ENCODE measurements at places on chromosomes 7 and 10.

DNA sequence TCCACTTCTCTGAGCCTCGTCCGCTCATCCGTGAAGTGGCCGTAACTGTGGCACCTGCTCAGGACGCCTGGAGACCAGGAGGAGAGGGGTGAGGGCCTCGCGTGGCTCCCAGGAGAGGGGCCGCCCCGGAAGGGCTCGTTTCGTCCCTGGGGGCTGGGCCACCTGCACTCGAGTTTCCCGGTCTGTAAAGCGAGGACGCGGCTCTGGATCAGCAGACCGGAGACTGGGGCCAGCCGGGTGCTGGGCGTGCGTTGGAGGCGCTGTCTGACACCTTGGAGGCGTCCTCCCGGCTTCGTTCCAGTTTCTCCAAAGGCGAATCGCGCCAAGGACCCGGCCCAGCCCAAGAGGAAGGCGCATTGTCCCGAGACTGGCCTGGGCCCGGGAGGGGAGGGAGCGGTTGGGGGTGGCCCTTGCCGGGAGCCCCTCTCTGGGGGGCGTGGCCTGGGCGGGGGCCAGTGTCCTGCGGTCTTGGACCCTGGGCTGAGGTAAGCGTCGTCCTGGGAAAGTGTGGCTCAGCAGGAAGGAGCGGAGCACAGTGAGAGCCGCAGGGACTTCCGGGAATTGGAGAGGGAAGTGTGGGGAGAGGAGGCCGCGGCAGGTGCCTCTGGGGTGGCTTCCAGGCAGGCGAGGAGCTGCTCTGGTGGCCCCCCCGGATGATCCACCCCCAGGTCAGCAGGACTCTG is 89.6 kb downstream of the FOXL3 start:
- DNase-seq, result no peak

DNA sequence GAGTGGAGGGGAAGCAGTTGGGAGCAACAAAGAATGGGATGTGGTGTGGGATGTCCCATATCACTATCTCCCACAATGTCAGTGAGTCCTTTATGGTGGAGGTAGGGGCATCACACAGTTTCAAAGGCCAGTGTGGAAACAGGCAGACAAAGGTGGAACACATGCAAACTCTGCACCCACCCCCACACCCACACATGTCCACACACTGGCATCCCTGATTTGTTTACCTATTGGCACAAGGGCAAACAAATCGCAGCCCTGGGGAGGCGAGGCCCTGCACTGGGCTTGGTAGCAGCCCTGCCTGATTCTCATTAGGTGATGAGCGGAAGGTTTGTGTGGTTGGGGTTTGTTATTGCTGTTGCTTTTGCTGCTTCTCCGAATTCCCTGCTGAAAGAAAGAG is 243.3 kb downstream of the GRID1 start:
- no peak for DNase-seq

DNA sequence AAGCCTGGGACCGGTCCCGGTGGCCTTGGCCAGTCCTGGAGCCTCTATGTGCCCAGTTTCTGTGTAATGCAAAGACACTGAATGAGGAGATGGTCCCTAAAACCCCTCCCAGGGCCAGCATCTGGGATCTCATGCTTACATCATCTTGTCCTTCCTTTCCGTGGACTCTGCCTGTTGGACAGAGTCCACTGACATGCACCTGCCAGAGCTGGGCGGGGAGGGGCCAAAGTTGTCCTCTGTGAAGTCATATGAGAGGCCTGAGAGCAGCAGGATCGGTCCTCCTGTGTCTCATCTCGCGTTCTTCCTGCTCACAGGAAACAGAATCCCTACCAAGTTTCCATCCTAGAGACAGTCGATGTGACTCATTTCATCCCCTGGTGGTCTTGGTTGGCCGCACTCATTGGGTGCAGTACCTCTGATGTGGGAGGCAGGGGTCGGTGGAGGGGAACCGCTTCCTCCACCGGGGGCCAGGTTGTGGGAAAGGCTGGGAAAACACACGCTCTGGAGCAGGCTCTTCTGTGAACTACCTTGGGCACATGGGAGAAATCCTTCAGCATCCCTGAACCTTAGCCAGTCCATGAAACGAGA is 389.6 kb upstream of the PODXL start:
- no peak for DNase-seq

- DNase-seq, result no peak
Observed at GRCh38 chr7:23349484-23350157, 50.5 kb downstream of the MALSU1 start.

GRCh38 chr10:114244126-114244525 is 5.1 kb downstream of the VWA2 start:
- no peak for DNase-seq

GRCh38 chr7:81111358-81111757 is 192.5 kb upstream of the SEMA3C start:
- DNase-seq, result no peak

DNA sequence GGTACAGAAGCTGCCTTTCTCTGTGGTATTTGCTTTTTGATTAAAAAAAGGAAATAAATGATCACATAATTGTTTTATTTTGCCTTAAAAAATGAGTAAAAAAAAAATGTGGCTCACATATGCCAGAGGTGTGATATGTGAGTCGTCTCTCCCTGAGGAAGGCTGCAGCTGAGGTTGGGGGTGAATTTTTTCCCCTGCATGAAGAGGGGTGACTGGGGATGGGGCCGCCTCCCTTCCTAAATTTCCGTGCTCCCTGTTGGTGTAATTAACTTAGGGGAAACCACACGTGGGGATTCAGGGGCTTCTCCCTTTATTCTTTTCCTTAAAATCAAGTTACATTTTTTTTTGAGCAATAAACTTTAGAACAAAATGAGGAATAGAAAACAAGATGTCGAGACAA is 35.4 kb downstream of the MGMT start:
- DNase-seq, result no peak

- DNase-seq, result peak; percentile 86
Observed at GRCh38 chr10:71569775-71570588, 149.6 kb downstream of the C10orf105 start.

- no peak for DNase-seq
Observed at GRCh38 chr10:49365275-49365674, 30.6 kb downstream of the DRGX start.

DNA sequence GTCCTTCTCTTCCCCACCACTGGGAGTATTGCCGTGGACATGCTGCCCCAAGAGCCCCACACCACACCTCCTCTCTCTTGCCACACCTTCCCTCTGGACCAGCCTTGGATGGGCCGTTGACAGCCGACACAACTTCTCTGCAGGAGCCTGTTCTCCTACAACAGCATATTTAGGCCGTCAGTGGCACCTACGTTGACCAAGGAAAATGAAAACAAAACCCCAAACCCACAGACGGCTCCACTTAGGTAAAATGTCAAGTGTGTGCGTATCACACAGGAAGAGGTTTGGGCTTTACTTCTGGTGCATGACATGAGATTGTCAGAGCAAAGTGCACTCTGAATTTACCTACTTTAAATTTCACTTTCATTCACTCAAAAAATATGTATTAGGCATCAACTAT is 246.6 kb downstream of the ZMYND11 start:
- DNase-seq, result peak; percentile 69

DNA sequence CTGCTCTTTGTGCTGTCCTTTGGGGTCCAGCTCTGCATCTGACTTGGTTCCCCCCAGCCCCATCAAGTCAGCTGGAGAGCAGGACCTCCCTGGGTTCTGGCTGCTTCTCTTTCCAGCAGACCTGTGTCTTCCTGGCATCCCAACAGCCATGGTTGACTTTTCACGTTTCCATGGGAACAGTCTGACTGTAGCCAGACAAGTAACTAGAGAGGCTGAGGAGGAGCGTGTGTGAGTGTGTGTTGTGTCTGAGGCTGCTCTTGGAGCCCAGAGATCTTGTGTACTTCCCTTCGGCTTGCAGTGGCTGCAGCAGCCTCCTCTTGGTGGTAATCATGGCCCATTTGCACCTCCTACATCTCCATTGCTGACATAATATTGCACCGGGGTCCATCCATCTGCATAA is 332.0 kb downstream of the RPS24 start:
- no peak for DNase-seq

DNA sequence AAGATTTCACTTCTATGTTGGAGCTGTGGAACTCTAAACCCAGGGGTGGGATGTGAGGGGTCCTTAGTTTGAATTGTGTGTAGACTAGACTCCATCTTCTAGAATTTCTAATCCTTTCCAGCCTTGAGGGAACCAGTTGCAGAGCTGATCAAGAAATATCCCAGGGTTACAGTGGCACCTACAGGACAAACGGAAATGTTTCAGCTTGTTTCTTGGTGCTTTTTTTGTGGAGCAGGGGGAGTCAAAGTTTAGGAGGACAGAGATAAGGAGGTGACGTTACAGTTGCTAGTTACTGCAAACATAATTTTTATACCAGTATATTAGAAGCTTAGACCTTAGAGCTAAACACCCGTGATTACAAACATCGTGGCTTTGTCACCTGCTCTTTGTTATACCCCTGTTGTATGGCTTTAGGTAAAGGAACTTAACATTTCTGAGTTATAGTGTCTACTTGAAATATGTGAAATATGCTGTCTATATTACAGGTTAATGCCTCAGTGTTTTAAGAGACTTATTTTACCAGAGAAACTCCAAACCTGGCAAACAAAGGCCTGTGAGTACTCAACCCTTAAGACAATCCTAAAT is 84.5 kb upstream of the DYNC1I1 start:
- no peak for DNase-seq

DNA sequence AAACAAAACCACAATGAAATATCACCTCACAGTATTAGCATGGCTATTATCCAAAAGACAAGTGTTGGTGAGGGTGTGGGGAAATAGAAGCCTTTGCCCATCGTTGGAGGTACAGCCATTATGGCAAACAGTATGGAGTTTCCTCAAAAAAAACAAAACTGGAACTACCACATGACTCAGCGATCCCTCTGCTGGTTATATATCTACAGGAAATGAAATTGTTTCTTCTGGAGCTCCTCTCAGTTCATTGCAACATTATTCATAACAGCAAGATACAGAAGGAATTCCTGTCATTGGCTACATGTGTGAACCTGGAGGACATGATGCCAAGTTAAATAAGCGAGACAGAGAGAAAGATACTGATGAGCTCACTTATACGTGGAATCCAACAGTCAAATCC is 2.4 kb upstream of the UBE3C start:
- no peak for DNase-seq

DNA sequence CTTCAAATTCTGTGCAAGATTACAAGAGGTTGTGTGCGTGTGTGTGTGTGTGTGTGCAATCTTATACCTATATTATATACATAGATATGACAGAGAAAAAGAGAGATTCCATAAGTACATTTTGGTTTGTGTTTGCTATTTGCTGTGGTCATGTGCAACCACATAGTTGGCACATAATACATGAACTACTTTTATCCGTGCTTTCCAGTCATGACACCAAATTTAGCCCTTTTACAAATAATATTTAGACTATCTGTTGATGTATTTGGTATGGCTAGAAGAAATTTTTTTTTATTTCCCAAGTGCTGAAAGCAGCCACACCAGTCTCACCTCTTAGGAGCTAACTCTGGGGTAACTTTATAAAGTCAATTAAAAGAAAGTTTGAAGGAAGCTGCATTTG is 63.5 kb upstream of the EGFR start:
- no peak for DNase-seq

DNA sequence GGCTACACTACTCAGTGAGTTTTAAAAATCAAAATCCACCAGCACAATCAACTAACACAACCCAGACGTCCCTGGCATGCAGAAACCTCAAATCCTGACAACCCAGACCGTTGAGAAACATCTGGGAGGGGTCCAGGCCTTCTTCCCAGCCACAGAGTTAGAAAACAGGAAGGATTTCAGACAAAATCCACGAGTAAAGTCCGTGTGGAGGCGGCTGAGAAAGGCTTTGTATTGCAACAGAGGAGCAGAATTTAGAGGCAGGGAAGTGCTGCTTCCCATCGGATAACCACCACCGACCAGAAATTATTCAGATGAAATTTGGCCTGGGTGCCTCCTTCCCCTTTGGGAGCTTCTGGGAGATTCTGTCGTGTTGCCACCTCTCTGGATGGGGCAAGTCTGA is 61.5 kb downstream of the TNS3 start:
- DNase-seq, result no peak

DNA sequence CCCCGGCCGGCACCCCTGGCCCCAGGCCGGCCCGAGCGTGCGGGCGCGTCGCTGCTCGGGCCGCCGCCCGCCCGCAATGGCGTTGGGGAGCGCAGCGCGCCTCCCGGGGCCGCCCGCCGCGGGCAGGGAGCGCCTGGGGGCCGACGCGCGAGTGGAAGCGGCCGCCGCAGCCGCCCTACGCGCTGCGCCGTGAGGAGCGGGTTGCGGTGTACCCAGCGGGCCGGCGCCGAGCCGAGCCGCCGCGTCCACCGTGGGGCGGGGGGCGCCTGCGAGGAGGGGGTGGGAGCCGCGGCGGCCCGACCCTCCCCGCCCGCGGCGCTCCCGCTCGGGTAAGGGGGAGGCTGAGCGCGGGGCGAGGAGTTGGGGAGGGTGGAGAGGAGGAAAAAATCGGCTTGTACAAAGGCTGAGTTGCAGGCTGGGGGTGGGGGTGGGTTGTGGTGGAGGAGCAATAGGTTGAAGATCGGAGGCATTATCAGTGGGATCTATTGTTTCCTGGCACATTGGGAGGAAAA is 473 bp downstream of the PPP1R9A start:
- DNase-seq, result no peak

GRCh38 chr10:130820880-130821482 is 490.5 kb downstream of the TCERG1L start:
- no peak for DNase-seq

- DNase-seq, result no peak
Observed at GRCh38 chr7:131869986-131870385, 313.6 kb upstream of the PODXL start.

GRCh38 chr10:54609423-54609822 is 191.6 kb downstream of the PCDH15 start:
- DNase-seq, result no peak

GRCh38 chr7:24734306-24734705 is 23.0 kb downstream of the GSDME start:
- DNase-seq, result no peak

- DNase-seq, result no peak
Observed at GRCh38 chr7:141577043-141577839, 26.0 kb downstream of the AGK start.

DNA sequence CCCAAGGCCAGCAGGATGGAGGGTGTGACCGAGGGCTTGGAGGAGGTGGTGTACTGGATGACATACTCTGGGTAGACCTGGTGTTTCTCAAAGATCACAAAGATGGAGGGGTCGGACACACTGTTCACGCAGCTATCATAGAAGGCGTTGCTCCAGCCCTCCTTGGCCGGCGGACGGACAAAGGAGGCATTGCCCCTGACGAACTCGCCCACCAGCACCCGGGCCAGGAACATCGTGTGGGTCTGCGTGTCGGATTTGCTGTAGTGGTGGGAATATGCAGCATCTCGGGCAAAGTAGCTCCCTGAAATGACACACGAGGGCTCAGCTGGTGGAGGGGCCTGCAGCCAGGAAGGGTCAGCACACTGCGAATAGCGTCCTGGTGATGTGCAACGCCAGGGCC is 38.2 kb downstream of the PARP12 start:
- DNase-seq, result no peak

DNA sequence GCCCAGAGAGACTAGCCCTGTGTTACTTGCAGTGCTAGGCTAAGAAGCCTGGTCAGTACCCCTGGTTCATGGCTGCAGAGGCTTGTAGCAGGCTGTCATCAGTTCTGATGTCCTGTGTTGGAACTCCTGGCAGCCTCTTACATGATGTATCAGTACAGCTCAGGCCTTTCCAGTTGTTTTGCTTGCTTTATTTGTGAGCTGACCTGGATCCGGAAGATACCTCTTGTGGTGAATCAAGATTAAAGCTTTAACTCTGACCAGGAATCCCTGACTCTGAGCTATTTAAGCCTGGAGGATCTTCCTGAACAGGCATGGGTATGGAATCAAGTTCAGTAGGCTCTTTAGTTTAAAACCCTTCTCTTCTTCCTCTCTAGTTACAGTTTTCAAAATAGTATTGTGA is 4.4 kb downstream of the STARD3NL start:
- DNase-seq, result no peak

GRCh38 chr7:144820552-144820951 is 15.3 kb downstream of the TPK1 start:
- DNase-seq, result peak; percentile 46

All from activated CD8-positive, alpha-beta T cell treated with anti-CD3 and anti-CD28 coated beads, Interleukin-2, amount 10 ng/mL, durations not matched to agents 7 days and 5 days (primary cell).